ENCODE measurements at places on chromosomes 3 and 15. TPM values are rescaled to one million over a fixed set of nuclear protein-coding genes. Genes with fewer than 3 reads are reported as not detected.

DNA sequence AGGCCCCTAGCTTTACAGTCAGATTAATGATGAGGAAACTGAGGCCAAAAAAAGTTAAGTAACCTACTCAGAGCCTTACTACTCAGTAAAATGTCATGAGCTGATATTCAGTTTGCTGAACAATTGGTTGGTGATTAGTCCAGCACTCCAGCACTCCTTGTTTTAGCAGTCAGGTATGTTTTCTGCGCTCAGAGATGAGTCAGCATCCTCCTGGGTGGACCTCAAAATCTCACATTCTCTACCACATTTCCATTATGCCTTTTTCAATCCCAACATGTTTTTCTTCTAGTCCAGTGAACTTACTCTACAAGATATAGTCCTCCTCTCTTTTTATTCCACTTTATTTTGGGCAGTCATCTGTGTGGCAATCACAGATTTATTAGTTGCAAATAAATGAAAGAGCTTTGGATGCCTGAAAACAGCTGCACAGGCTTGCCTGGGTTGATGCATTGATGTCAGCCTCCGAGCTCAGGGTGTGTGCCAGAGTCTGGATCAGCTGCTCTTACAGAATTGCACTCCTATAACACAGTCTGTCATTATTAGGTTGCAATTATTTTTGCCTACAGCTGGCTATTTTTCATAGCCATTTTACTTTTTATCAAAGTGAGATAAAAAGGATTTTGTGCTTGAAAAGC is 133.2 kb downstream of the ARPP21 start:
- no peak for DNase-seq

SKOR1 gene
- total RNA-seq = 0.42 TPM

DNA sequence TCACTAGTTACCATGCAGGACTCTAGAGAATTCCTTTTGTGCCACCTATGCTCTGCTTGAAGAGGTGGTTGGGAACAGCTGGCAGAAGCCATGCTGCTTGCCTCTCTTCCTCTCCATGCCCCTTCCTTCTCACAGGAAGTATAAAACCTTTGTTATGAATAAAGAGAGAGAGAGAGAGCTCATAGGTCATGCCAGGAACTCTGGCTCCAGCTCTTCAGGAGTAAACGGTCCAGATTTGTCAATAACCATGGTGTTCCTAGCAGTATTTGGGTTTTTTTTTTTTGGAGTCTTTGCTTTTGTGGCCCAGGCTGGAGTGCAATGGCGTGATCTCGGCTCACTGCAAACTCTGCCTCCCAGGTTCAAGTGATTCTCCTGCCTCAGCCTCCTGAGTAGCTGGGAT is 97.7 kb upstream of the SLC4A7 start:
- no peak for DNase-seq

ST8SIA2 gene
- total RNA-seq = 3.5 TPM

DNA sequence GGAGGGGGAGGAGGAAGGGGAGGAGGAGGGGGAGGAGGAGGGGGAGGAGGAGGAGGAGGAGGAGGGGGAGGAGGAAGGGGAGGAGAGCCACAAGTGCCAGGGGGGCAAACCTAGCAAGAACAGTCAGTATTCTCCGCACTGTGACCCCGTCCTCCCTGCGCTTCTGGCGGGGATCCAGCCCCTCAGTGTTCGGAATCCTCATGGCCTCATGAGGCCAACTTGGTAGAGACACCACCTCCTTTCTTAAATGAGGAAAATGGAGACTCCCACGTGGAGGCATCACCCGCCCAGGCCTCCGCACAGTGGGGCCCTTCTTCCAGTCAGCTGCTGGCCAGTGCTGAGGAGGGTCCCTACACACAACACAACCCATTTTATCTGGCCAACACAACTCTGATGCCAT is 163.4 kb downstream of the XXYLT1 start:
- no peak for DNase-seq

HGD gene
- 0.44 TPM for total RNA-seq

GRCh38 chr15:59178151-59178695 is 28.4 kb upstream of the LDHAL6B start:
- DNase-seq = no peak

DNA sequence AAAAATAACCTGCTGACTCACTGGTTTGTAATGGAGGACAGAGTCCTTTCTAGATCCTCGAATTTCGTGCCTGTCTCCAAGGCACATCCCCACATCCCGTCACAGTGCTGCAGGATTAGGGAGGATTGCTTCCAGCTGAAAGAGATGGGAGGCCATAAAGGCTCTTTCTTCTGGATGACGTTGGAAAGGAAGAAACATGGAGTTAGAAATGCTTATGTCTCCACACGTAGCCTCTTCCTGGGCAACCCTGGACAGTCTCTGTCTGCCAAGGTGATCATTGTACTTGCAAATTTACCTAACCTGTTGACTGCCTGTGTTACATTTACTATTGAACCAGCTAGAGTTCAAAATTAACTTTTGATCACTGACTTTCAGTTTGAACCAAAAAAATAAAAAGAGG is 27.6 kb upstream of the VILL start:
- DNase-seq = peak; percentile 23

GRCh38 chr3:27544372-27544865 is 60.2 kb upstream of the SLC4A7 start:
- no peak for DNase-seq

- DNase-seq = no peak
Measured at GRCh38 chr3:77815467-77815866, 775.6 kb downstream of the ROBO2 start.

DNA sequence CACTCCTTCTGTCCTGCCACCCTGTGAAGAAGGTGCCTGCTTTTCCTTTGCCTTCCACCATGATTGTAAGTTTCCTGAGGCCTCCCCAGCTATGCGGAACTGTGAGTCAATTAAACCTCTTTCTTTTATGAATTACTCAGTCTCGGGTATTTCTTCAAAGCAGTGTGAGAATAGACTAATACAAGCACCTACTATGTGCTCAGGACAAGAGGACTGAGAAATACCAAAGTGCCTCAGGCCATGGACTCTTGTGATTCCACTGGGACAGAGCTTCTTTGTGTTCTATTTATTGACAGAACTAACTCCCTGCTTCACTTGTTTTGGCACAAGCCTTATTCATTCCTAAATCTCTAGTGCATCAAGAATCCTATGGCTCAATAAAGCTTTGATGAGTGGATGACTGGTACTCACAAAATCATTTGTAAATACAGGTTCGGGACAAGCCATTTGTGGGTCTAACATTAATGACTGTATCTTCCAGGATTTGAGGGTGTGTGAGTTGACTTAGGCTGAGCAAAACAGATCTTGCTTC is 204.2 kb downstream of the PDCD6IP start:
- no peak for DNase-seq

GRCh38 chr3:98588065-98588464 is 5.3 kb downstream of the CPOX start:
- DNase-seq = no peak

Measured in osteocyte (in vitro differentiated cells).